Esophagus squamous epithelium (tissue), 5 donors: ENCODE measurements at places on chromosomes 12 and 14. TPM values are rescaled to one million over a fixed set of nuclear protein-coding genes. Genes with fewer than 3 reads are reported as not detected.
A peak's percentile ranks its signal among the peaks of the same experiment; 100 is the strongest.

DNA sequence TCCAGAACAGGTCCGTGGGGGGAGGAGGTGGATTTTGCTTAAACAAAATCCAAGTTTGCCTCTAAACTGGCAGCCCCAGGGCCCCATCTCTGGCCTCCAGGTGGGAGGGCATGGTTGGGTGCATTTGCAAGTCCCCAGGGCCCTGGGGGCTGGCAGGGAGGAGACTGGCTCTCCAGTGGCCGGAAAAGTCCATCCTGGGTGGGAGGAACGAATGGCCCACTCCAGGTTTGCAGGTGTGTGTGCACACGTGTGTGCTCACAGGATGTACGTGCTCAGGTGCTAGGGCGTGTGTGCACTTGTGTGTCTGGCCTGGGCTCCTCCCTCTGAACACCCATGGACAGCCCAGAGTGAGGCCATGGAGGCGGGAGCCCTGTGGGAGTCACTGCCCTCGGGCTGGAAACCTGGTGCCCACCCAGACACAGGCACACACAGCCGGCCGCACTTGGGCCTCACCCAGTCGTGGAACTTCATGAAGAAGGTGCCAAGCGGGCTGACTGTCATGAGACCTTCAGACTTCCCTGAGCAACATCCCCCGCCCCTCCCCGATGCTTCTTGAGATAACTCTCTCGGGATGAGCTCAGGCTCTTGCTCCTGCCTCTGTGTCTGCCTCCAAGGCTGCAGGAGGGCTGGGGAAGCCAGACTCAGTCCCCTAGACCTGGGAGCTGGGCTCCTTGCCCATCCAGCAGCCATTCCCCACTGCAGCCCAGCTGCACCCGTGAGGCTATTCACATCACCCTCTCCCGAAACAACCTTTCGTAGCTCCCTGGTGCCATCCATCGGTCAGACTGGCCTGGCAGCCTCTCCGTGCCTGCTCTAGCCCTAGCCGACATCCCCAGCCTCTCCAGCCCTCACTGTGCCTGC, 9.4 kb downstream of the AHNAK2 start:
- DNase-seq, result no peak

The SIX6 gene
- not detected for total RNA-seq

GRCh38 chr14:105884808-105885281, 358.5 kb downstream of the TMEM121 start:
- no peak for DNase-seq

DNA sequence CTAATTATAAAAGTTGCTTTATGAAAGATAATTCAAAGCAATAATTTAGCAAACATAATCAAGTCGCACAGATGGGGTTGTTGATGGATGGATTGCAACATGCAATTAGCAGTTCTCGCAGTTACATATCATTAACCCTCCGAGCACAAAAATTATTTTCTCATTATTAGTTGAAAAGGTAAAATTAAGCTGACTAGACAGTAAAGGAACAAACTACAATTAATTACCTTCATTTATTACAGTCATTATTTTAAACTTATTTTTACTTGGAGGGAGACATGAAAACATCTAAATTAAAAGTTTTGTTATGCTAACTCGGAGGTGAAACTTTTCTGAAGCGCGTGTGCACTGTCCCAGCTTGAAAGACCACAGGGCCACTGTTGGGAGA, 146.9 kb downstream of the PHETA1 start:
- no peak for DNase-seq

The SRRM4 gene
- not detected for total RNA-seq

The DEGS2 gene
- total RNA-seq, result 116 TPM

- no peak for DNase-seq
Measured at GRCh38 chr12:64730588-64730969, 28.6 kb downstream of the GNS start.

- DNase-seq, result peak; percentile 35
Measured at GRCh38 chr14:68979021-68979721, at the start of gene ACTN1. ACTN1 (minus strand) TSS chr14:68979302; CDS start chr14:68979056, 246 bp downstream.

DNA sequence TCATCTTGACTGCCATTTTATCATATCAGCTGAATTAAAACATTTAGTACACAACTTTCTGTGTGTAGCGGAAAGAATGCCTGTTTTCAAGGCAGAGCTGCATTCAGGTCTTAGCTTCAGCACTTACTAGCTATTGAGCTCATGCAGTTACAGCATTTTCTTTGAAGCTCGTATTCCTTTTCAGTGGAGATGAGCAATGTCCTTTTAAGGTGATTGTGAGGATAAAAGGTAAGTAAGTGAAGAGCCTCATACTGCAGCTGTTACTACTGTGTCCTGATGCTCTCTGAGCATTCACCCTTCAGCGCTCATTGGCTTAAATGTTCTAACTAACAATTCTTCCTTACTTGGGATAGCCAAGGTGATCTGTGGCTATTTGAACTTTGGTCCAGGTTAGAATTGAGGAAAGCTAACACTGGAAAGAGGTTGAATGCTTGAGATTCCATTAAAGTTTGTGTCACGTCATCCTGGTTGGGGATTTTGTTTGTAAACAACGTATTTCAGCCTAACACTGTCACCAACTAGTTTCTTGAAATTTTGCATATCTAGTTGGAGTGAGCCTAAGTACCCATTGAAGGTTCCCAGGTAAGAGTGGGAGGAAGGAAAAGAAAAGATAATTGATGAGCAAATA, 71.4 kb downstream of the PAPOLA start:
- DNase-seq, result no peak

- no peak for DNase-seq
Measured at GRCh38 chr12:32476446-32476845, 77.1 kb downstream of the FGD4 start.

GRCh38 chr14:96160913-96161310, 43.7 kb upstream of the BDKRB2 start:
- DNase-seq, result no peak
